ENCODE measurements at places on chromosomes 3 and 15.

DNA sequence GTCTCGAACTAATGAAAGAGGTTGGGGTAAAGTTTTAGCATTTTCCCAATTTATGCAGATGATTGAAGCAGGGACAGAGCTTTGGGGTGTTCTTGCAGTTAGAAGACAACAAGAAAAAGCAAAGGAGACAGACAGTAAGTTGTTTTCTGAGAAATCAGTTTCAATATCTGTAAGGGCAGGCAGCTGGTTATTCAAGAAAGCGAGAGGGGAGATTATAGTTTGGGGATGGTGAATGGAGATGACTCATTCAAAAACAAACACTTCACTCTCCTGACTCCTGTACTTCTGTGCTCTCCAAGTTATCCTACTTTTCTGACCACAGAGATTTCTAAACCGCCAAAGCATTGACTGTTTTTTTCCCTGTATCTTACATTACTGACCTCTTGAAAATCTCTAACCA, 352.0 kb downstream of the GAP43 start:
- peak; percentile 76 for DNase-seq

- no peak for DNase-seq
These were observed 114.8 kb downstream of the BBX start for GRCh38 chr3:107637416-107638183.

- no peak for DNase-seq
These were observed 295.2 kb upstream of the THBS1 start for GRCh38 chr15:39285663-39286062.

DNA sequence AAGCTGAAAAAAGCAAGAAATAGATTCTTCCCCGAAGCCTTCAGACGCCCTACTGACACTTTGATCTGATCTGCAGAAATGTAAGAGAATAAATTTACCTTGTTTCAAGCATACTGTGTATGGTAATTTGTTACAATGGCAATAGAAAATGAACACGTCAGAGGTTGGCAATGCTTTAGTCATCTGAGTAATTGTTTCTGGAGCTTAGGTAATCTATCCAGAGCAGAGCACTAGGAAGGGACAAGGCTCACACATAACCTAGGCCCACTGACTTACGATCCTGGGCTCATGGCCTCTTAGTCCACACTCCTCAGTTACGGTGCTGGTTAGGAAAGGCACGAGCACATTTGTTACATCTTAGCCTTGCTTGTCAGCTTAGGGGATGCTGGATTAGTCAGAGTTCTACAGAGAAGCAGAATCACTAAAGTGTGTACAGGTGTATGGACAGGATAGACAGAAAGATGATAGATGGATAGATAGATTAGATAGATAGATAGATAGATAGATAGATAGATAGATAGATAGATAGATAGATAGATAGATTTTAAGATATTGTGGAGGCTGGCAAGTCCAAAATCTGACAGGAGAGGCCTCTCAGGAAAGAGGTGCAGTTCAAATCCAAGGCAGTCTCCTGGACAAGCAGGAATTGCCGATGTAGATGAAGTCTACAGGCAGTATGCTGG, 46.8 kb upstream of the TBC1D23 start:
- DNase-seq = peak; percentile 90

GRCh38 chr15:59217876-59218498, 11.3 kb downstream of the LDHAL6B start:
- DNase-seq = no peak

- DNase-seq = no peak
These were observed 898.9 kb downstream of the OTOL1 start for GRCh38 chr3:162395496-162395895.

DNA sequence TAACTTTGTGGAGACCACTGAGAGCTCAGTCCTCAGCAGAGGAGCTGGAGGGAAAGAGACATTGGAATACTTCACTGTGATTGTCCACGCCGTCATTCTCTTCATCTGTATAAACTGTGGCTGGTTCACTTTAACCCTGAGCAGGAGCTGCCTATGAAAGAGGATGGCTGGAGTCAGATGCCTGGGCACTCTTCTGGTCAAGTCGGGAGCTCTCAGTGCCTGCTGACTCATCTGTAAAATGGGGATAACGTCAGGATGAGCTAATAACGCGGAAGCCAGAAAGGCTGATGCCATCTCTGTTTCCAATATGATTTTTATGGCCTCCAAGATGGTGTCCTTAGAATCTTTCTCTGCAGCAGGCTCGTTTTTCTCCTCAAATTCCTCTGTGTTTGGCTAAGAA, 51.6 kb upstream of the MRPS22 start:
- no peak for DNase-seq

GRCh38 chr3:33186524-33187367, 31.9 kb downstream of the SUSD5 start:
- DNase-seq = peak; percentile 50

GRCh38 chr15:33490703-33491102, 179.9 kb downstream of the RYR3 start:
- DNase-seq = no peak

- peak; percentile 71 for DNase-seq
These were observed 22.9 kb upstream of the PLXNA1 start for GRCh38 chr3:126959921-126960603.

- no peak for DNase-seq
These were observed 403.6 kb downstream of the TIGIT start for GRCh38 chr3:114697401-114697800.

- no peak for DNase-seq
These were observed 3.1 kb downstream of the TSEN2 start for GRCh38 chr3:12487336-12487735.

- DNase-seq = peak; percentile 14
These were observed 52.6 kb downstream of the FBN1 start for GRCh38 chr15:48592933-48593332.

- no peak for DNase-seq
These were observed 58.2 kb upstream of the PCSK6 start for GRCh38 chr15:101547737-101548136.

DNA sequence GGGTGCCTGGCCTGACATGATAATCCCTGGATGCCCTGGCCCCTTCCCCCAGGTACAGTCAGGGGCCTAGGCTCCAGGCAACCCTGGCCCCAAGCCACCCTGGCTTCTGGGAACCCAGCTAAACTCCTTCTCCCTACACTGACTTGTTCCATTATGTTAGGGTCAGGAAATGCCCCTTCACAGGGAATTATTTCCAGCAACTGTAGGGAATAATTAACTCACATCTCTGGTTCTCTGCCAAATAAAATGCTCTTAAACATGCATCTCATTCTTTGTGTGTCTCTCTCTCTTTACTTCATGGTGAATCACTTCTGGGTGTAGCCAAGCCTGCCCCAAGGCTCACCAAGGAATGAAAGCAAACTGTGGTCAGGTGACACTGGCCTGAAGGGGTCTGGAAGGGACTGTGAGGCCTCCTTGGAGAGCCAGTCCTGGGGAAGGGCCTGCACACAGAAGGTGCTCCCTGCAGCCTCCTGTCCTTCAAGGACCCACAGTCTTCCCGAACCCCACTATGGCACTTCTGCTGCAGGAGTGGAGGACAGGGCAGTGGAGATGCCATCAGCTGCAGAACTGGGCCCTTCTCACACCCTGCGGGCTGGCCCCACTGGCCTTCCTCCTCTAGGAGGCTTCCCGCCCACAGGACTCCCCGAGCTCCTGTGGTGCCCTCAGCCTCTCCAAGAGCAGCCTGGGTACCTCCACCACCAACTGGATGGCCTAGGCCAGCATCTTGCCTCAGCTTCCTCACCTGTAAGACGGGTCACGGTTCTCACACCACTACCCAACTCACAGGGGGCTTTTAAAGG, 17.6 kb downstream of the TKT start:
- DNase-seq = peak; percentile 97

GRCh38 chr15:66114863-66115425, 138.6 kb downstream of the MEGF11 start:
- DNase-seq = no peak

DNA sequence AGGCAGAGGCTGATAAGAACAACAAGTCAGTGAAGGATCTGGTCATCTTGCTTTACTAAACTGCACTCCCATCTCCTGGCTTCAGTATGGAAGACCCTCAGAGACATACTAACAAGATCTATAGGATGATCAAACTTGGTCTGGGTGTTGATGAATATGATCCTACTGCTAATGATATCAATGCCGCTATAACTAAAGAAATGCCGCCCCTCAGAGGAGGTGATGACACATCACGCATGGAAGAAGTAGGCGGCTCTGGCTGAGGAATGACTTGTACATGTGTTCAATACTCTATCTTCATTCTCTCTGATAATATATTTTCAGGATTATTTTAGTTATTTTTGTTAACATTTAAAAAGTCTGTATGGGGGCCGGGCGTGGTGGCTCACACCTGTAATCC, 17.5 kb upstream of the EIF2B5 start:
- no peak for DNase-seq

DNA sequence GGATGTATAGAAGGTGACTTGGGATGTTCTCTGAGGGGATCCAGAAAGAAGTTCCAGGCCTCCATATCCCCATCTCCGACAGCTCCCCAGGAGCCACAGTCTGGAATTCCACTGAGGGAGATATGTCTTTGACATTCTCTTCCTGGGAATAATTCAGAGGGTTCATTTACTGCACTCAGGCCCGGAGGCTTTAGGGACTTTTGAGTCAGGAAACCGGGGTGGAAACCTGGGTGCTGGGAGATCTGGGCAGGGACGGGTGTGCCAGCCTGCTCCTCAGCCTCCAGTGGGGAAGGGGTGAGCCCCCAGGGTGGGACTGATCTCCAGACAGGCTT, 147.7 kb downstream of the SMAD6 start:
- no peak for DNase-seq

- no peak for DNase-seq
These were observed 11.8 kb downstream of the CACNA1D start for GRCh38 chr3:53506110-53506762.

DNA sequence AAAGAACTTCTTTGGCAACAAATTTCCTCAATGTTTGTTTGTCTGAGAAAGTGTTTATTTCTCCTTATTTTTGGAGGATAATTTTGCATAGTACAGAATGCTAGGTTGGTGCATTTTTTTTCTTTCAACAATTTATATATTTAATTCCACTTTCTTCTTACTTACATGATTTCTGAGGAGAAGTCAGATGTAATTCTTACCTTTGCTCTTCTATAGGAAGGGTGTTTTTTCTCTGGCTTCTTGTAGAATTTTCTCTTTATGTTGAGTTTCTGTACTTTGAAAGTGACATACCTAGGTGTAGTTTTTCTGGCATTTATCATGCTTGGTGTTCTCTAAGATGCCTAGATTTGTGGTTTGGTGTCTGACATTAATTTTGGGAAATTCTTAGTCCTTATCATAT, 34.8 kb upstream of the PCOLCE2 start:
- no peak for DNase-seq

GRCh38 chr3:39028546-39028945, 23.2 kb downstream of the SCN11A start:
- no peak for DNase-seq

DNA sequence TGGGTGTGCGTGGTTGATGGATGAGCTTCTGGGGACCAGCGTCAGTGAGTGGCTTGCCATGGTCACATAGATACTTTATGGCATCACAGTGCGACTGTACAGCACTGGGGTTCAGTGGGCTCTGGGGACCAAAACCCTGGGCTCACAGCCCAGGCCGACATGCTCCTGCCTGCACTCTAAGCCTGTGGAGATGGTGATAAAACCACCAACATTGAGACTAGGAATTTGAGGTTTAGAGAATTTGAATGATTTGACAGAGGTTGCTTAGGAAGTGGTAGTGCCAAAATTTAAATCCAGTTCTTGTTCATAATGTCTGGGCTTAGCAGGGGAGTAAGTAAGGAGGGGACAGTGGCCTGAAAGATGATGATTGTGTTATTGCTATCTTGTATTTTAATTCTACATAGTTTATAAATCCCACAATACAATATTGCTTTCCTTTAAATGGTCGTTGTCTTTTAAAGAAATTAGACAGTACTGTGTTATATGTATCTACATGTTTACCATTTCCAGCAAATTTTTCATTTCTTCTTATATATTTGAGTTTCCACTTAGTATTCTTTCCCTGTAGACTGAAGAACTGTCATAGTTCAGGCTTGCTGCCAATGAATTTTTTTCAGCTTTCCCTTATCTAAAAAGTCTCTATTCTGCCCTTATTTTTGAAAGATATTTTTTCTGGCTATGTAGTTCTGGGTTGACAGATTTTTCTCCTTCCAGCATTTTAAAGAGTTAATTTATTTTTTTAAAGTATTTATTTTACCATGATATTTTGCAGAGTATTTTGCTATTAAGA, 235.4 kb upstream of the RGMA start:
- no peak for DNase-seq

- peak; percentile 50 for DNase-seq
These were observed 36.6 kb downstream of the PSTPIP1 start for GRCh38 chr15:77031376-77032050.

DNA sequence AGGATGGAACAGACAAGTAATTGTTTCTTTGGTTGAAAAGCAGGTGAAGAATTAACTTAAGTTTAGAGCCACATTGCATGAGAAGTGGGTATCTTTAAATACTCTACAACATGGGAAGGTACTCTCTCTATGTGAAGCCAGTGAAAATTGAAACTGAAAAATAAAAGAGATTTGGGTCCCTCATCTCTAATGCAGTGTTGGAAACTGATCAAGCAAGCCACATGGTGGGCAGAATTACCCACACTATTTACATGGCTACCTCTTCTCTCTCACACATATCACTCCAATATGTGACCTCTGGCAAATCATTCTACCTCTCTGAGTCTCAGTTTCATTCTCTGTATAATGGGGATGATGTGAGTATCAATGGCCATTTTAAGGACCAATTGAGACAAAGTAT, 339.0 kb downstream of the IL5RA start:
- DNase-seq = no peak

DNA sequence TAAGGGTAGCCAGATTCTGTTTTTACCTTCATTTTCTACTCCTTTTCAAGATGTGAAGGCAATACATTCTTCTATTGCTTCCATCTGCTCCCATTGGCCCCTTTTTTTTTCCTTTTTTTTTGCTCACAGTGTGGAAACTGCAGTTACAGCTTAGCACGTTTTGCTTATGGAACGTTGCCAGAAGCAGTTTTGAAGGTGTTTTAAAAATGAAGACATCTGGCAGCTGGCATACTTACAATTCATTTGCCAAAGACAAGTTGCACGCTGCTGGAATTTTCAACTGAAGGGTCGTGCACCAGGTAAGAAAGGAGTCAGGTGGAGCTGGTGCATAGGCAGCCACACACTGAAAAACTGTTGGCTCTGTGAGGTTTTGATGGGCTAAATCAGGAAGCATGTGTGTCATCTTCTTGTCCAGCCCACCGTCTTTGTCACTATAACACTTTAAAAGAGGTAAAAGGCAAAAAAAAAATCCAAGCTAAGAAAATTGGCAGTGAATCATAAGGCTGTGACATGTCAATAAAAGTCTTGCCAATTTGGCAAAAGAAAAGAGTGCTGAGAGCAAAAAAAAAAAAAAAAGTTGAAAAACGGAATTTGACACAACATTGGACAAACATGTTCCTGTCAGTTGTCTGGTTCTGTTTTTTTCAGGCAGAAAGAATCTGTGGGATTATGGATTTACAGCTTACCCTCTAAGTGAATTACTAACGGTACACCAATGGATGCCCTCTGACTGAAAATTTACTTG, 225.4 kb upstream of the SOX2 start:
- DNase-seq = no peak

GRCh38 chr15:57600197-57600596, 8.5 kb downstream of the MYZAP start:
- peak; percentile 18 for DNase-seq

Data from M059J (cell line).